ENCODE measurements at places on chromosomes 7 and 10.

- no peak for DNase-seq
These were observed 65.6 kb downstream of the PLCE1 start for GRCh38 chr10:94059178-94059883.

GRCh38 chr10:1189166-1190051 lies 133.2 kb downstream of the WDR37 start:
- DNase-seq, result no peak

DNA sequence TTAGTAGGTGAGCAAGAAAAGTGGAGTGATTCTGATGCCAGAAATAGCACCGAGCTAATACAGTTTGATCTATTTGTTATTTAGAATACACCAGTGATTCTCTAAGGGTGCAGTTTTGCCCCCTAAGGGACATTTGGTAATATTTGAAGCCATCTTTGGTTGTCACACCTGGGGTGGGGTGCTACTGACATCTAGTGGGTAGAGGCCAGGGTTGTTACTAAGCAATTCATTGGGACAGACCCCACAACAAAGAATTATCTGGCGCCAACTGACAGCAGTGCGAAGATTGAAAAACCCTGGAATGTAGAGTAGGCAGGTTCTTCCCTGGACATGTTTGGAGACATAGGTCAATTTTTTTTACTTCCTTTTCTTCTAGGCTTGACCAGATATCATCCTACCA lies 14.6 kb downstream of the PALS2 start:
- DNase-seq, result peak; percentile 30

GRCh38 chr7:111074071-111074747 lies 16.7 kb upstream of the LRRN3 start:
- no peak for DNase-seq

DNA sequence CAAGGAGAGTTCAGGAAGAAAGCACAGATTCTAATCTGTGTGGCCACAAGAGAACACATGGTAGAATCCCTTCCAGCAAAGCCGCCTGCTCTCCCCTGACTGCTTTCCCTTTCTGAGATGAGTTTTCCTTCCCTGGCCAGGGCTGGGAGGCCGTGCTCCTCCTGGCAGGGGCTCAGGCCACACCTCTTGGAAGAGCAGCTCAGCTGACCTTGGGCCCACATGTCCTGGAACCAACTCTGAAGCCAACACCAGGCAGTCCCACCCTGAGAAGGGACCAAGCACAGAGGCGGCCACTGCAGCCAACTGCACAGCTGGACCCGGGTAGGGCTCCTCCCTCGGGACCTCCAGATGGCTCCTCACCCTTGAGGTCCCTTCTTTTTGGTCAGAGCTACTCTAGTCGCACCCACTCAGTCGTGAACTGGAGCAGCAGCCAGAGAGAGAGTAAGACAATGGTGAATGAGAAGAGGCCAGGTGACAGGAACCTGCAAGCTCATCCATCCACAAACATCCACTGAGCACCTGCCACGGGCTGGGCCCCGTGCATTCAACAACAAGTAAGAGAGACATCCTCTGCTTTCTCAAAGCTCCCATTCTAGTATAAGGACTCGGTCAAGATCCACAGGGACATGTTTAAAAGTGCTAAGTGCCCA lies 40.3 kb downstream of the FAM53B start:
- no peak for DNase-seq

DNA sequence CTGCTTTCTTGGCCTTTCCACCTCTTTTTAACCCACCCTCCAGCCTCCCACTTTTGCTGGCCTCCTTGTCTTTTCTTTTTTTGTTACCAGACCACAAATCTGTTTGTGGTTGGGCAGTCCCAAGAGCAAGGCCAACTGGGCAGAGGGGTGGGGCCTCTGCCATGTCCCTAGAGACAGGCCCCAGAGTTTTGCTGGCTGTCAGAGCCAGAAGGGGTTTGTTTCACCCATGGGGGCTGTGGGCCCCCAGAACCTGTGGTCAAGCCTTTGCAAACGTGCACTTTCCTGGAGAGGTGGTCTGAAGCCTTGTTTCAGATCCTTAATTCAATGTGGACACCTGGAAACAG lies 10.3 kb downstream of the ZMIZ1 start:
- DNase-seq, result no peak

- no peak for DNase-seq
These were observed 126.0 kb upstream of the ANKRD1 start for GRCh38 chr10:91046869-91047268.

GRCh38 chr10:96860631-96861277 lies 28.7 kb downstream of the LCOR start:
- no peak for DNase-seq

GRCh38 chr7:126495001-126495400 lies 757.7 kb downstream of the GRM8 start:
- no peak for DNase-seq

DNA sequence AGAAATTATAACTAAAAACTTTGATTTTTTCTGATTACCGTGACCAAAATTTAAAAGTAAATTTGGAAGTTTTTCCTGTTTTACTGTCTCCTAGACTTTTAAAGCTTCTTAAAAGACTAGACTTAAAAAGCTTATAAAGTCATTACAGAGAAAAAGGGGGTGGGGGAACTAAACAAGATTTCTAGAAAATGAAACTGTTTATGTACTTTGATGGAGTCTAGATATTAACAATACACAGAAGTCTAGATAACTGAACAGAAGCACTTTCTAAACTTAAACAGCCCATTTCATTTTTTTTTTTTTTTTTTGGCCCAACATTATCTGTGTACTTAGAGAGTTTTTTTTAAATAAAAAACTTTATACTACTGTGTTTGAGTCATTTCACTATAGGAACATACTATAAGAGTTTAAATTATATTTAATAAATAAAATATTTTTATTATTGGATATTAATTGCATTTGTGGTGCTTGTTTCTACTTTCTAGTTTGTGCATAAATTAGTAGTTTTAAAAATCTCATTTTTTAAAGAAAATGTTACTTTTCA lies 98.5 kb downstream of the PHTF2 start:
- no peak for DNase-seq

All from activated naive CD4-positive, alpha-beta T cell treated with Interleukin-2 at 50 U/mL for 16 hours (primary cell).